Bronchial smooth muscle cell (primary cell): ENCODE measurements at places on chromosomes 11 and 22. TPM values are rescaled to one million over a fixed set of nuclear protein-coding genes. Genes with fewer than 3 reads are reported as not detected.

Gene PRDM11
- 3.2 and 5.2 TPM in 2 replicates for total RNA-seq

Gene OR2AG2
- 0.16 TPM in 1 of 2 replicates, not detected in the other for total RNA-seq

Gene FERMT3
- total RNA-seq = 2.0 and 3.3 TPM in 2 replicates

Gene SLC22A9
- total RNA-seq = not detected in 2 replicates

Gene FOSL1
- total RNA-seq = 1.7 and 3.9 TPM in 2 replicates

Gene CDON
- 4.9 and 31.2 TPM in 2 replicates for total RNA-seq

Gene NAA40
- total RNA-seq = 7.4 and 8.6 TPM in 2 replicates

Gene C22orf42
- total RNA-seq = not detected in 2 replicates

Gene DEFB131B
- total RNA-seq = not detected in 2 replicates

Gene LAYN
- 48.4 and 79.3 TPM in 2 replicates for total RNA-seq

Gene SCGB1D2
- total RNA-seq = not detected in 2 replicates

Gene SMTN
- total RNA-seq = 59.1 and 99.7 TPM in 2 replicates

Gene EIF3L
- total RNA-seq = 256 and 364 TPM in 2 replicates

Gene RASD2
- total RNA-seq = 0.95 TPM in 1 of 2 replicates, not detected in the other

Gene HEPN1
- not detected in 2 replicates for total RNA-seq

Gene GUCY1A2
- under 0.01 TPM in 1 of 2 replicates, not detected in the other for total RNA-seq

Gene FZD4
- 30.6 and 33.6 TPM in 2 replicates for total RNA-seq

Gene RAC2
- total RNA-seq = 0.34 and 5.0 TPM in 2 replicates

Gene MS4A15
- not detected in 2 replicates for total RNA-seq

Gene DNAJB7
- total RNA-seq = not detected in 2 replicates

Gene PTPRCAP
- under 0.01 TPM in 1 of 2 replicates, not detected in the other for total RNA-seq

Gene PRAME
- not detected in 2 replicates for total RNA-seq

Gene KCNJ4
- not detected in 2 replicates for total RNA-seq

Gene TSGA10IP
- total RNA-seq = 0.16 TPM in 1 of 2 replicates, not detected in the other

Gene QSER1
- 7.2 and 10.6 TPM in 2 replicates for total RNA-seq

Gene NEFH
- under 0.01 and 0.32 TPM in 2 replicates for total RNA-seq

Gene SAA2
- 0.16 TPM in 1 of 2 replicates, not detected in the other for total RNA-seq

Gene FREY1
- 1.2 and 2.2 TPM in 2 replicates for total RNA-seq

Gene MMP13
- not detected in 2 replicates for total RNA-seq

Gene TRIM49
- not detected in 2 replicates for total RNA-seq

Gene HTR3A
- not detected in 2 replicates for total RNA-seq

Gene GPR83
- total RNA-seq = under 0.01 TPM in 1 of 2 replicates, not detected in the other

Gene GRM5
- total RNA-seq = under 0.01 TPM in 1 of 2 replicates, not detected in the other

Gene CHRM1
- 0.09 TPM in 1 of 2 replicates, not detected in the other for total RNA-seq

Gene DRG1
- 86.5 and 104 TPM in 2 replicates for total RNA-seq

Gene LUZP2
- 0.32 TPM in 1 of 2 replicates, not detected in the other for total RNA-seq

Gene OR51G2
- total RNA-seq = not detected in 2 replicates

Gene CREB3L1
- 16.1 and 19.2 TPM in 2 replicates for total RNA-seq

Gene GAB4
- not detected in 2 replicates for total RNA-seq

Gene NXPE4
- total RNA-seq = not detected in 2 replicates

Gene FDXACB1
- total RNA-seq = 1.6 and 1.9 TPM in 2 replicates

Gene FOLR3
- 0.34 and 1.4 TPM in 2 replicates for total RNA-seq

Gene SEC14L3
- total RNA-seq = not detected in 2 replicates

Gene LDHAL6A
- total RNA-seq = not detected in 2 replicates

Gene NOX4
- 0.26 and 0.47 TPM in 2 replicates for total RNA-seq

Gene OVOL1
- not detected in 2 replicates for total RNA-seq

Gene LRRC4C
- total RNA-seq = 0.16 and 0.17 TPM in 2 replicates
